ENCODE measurements at places on chromosomes 6 and 20.

DNA sequence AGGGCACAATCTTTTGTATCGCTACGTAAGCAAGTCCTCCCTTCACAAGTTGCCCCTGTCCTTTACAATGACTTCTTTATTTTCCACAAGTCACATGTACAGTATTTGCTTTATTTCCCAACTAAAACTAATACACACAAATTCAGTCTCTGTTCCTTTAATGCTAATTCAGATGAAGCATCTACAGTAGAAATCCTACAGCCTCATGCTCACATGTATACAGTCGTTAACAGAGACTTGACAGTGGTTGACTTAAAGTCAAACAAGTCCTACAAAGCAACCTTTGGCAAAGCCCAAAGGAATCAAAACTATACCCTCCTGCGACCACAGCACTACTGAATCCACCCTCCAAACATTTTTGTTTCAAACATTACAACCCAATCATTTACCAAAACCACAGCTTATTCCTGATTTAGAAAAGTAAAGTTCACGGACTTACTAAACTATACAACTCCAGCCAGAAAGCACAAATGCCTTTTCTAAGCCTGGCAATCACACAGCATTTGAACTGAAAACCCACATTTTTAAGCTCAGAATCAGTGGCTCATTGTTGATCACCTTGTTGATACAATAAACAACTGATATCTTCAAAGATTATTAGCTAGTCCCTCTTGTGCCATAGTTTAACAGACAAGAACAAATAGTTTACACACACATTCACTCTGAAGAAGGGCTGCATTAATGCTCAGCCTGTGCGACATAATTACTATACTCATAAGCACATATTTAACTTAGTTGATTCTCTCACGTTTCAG lies 70.9 kb upstream of the NHSL1 start:
- DNase-seq: no peak

- DNase-seq: no peak
These were observed 43.2 kb upstream of the PNRC1 start for GRCh38 chr6:89037141-89037900.

- no peak for DNase-seq
These were observed 42.3 kb upstream of the ALDH8A1 start for GRCh38 chr6:134992155-134992554.

DNA sequence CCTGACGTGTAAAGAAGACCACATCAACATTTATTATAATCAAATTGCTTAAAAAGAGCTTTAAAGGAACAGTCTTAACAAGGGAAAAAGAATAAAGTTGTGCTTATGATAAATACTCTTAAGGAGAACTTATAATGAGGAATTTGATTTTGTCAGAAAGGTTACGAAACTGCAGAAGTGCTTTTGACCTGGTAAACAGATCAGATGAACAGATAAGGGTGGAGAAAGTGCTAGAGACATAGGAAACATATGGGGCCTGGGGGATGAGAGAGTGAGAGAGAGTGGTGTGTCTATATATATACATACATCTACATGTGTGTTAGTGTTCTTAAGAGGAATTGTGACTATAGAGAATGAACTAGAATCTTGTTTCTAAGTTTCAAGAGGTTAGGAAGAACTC lies 186.2 kb upstream of the GJE1 start:
- DNase-seq: no peak

DNA sequence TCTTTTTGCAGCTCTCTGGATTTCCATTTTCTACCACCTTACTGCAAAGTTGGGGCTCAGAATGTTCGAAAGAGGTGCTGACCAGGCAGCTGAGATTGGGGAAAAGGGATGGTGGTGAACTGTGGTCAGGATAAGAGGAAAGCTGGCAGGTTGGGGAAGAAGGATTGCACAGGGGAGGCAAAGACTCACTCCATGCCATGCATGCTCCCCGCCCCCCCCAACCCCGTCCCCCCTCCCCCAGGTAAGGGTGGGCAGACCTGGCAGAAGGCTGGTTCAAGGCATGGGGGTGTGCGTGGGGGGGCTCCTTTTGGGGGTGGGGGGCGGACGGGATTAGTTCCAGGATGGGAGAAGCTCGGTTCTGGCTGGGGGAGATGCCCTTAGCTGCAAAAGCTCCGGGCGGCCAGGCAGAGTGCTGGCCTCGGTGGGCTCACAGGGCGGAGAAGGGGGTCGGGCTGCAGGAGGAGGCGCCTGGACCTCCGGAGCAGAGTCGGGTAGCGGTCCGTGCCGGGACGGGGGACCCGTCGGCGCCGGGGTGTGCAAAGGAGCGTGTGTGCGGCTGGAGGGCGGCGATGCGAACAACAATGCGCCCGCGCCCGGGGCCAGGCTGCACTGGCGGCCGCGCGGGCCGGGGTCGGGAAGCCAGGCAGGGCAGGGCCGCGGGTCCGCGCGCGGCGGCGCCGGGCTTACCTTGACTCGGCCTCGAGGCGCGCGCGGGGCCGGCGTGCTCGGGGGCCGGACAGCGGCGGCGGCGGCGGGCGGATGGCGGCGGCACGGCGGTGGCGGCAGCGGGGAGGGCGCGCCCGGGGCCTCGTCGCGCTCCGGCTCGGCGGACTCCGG lies 880 bp downstream of the ADNP start:
- DNase-seq: no peak

- no peak for DNase-seq
These were observed 936.7 kb upstream of the CITED2 start for GRCh38 chr6:140311146-140311545.

- no peak for DNase-seq
These were observed 304.4 kb downstream of the PREX1 start for GRCh38 chr20:48523191-48523995.

DNA sequence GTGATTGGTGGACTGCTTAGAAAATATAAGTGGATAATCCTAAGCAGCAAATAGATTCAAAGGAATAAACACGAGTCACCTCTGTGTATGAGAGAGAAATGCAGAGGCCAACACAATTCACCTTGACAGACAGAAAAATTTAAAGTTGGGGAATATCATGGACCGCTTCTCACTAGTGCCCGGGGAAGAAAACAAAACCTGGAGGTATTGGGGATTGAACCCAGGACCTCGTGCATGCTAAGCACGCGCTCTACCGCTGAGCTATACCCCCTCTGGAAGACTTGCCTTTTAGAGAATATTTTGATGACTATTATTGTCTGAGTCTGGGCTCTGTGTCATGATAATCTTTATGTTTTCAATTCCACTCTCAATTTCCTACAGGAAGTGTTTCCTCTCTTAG lies 111.9 kb downstream of the TRIM27 start:
- no peak for DNase-seq

DNA sequence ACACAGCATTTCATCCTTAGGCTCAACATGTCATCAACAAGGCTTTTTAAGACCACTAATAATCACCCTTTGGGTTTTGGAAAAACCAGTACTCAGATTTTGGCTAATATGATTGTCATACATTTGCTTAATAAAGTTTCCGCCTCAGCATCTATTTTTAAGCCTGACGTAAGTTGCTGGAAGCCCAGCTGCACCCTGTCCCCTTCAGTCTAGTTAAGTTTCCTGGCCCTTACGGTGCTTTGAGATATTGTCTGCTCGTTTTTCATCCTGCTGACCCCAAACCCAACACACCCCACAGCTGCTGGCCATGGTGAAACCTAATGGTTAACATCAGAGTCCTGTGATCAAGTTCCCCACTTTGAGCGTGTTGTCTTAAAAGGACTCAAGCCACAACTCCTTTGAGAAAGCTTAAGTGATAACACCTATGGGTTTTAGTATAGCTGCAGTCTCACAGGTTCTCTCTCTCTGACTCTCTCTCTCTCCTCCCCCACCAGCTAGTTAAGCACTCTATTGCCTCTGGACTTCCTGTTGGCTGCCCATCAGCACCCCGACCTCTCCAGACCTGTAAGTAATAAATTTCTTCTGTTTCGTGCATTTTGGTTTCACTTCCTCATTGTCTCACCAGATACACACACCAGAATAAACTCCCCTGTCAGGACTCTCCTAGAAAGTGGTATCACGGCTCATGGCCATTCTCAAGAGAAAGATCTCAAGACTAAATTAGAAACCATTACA lies 802.0 kb downstream of the C6orf118 start:
- DNase-seq: no peak

DNA sequence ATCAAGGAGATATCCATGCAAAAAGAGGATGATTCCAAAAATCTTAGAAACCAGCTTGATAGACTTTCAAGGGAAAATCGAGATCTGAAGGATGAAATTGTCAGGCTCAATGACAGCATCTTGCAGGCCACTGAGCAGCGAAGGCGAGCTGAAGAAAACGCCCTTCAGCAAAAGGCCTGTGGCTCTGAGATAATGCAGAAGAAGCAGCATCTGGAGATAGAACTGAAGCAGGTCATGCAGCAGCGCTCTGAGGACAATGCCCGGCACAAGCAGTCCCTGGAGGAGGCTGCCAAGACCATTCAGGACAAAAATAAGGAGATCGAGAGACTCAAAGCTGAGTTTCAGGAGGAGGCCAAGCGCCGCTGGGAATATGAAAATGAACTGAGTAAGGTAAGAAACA lies 10.1 kb upstream of the SNRNP48 start:
- DNase-seq: no peak

GRCh38 chr6:31776485-31776988 lies 591 bp downstream of the VWA7 start:
- DNase-seq: no peak

DNA sequence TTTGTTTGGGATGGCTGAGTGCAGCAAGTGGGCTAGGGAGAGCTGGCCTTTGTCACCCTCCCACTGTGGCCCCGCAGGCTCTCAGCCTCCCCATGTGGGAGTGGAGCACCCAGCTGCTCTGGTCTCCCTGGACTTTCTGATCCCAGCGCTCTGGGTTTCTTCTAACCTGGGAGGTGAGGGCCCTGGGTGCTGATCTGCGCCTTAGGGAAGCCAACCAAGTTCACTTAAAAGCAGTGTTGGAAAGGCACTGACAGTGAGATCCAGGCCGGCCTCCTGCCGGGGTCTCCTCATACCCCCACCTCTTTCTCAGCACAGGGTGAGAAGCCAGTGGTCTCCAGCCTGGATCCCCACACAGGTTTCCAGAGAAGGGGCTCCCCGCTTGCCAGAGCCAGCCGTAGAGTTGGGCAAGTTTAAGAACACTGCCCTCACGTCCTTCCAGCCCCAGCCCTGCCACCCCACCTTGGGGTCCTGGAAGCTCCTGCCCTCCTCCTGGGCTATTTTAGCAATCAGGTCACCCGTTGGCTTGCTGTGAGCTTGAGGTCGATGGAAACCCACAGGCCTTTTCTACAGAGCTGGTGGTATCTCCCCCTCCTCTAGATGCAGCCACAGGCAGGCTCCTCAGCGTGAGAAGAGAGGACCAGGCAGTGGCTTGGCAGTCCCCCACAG lies 9.6 kb downstream of the C20orf203 start:
- no peak for DNase-seq

DNA sequence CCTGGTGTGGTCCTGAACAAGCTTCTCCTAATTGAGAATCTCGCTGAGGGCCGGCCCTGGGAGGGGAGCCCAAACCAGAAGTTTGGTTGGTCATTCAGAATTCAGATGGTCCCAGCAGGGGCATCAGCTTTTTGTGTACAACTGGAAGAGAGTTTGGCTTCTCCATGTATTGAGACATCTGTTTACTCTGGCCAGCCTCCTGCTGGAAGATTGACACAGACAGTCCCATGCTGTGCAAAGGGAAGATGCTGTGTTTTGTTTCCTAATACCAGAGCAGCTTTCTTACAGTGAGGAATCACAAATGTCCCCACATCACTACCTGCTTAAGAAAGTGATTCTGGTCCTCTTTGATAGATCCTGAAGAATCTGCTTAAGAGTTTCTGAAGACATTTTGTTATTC lies 97.8 kb downstream of the PLEKHG1 start:
- no peak for DNase-seq

DNA sequence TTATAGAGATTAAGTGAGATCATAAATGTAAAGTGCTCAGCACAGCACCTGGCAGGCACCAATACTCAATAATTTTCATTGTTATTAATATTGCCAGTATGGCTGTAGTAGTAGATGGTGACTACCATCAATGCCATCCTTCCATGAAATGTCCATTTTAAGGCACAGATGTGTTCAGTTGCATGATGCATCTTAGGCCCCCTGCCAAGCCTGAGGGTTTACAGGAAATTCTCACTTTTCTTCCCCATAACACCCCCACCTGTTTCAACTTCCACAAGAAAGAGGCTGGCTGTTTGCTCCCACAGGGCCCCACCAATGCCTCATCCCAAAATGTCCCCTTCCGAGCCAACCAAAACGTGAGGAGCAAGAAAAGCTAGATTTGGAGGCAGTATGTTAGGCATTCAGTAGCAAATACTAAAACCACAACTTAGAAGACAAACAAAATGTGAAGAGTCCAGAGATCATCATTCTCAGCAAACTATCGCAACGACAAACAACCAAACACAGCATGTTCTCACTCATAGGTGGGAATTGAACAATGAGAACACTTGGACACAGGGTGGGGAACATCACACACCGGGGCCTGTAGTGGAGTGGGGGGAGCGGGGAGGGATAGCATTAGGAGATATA lies 110.6 kb upstream of the NHSL1 start:
- no peak for DNase-seq

- DNase-seq: no peak
These were observed 80.5 kb upstream of the SSTR4 start for GRCh38 chr20:22954661-22955060.

- no peak for DNase-seq
These were observed 51.8 kb upstream of the MYB start for GRCh38 chr6:135129136-135129856.

DNA sequence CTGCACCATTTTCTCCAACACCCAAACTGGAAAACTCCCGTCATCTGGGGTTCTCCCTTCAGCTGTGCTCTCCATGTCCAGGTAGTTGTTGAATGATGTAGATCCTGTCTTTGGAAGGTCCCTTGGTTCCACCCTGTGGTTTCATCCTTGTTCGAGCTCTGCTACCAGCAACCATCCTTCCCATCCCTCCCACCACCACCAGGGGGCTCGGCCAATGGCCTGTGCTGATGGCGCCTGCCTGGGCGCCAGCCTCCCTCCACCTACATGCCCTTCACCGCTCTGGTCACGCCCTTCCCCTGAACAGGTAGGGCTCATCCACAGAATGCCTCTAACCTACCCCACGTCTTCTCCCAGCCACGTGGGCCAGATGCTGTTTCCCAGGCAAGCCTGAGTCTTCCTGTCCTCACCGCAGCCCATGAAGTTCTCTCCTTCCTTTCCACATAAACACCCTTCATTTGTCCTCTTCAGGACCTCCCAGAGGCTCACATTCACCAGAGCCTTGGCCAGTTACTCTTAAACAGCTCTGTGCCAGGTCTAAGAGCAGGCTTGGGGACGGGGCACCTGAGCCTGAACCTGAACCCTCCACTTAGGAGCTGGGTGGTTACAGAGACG lies 75.1 kb upstream of the DUSP22 start:
- no peak for DNase-seq

DNA sequence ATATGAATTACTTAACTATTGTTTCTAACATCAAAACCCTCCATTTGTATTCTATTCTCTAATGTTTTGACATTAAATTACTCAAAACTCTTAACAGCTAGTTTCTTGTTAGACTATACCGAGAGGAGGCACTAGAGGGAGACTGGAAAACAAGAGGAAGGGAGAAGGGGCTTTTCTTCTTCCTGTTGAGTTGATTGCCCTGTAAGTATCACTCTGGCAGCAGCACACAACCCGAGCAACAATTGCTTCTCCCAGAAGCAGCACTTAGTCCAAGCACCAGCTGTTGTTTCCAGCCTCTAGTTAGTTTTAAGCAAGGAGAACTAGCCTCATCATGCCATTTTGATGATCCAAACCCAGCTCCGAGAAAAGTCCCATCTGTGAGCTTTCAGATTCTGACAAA lies 603.8 kb downstream of the PRKN start:
- no peak for DNase-seq

Measured in stimulated activated CD8-positive, alpha-beta memory T cell treated with anti-CD3 and anti-CD28 coated beads, Interleukin-7, amount 100 ng/mL, for 1 hour (primary cell).